ENCODE measurements at places on chromosomes 7 and 10.

DNA sequence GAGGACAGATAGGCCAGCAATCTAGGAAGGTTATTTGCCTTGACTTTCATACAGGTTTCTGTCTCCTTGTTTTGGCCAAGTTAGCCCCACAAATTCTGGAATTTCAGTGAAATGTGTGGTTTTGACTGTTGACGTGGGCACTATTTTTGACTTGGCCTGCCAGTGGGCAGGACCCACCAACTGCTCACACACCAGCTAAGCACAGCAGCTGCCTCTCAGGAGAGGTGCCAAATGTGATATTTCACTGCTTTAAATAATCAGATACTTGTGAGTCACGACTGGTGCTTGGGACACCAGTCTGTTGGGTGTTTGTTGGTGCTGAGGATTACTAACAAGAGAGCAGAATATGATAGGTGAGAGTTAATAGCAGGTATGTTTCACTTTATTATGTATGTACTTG lies 409.7 kb upstream of the MTPN start:
- no peak for DNase-seq

DNA sequence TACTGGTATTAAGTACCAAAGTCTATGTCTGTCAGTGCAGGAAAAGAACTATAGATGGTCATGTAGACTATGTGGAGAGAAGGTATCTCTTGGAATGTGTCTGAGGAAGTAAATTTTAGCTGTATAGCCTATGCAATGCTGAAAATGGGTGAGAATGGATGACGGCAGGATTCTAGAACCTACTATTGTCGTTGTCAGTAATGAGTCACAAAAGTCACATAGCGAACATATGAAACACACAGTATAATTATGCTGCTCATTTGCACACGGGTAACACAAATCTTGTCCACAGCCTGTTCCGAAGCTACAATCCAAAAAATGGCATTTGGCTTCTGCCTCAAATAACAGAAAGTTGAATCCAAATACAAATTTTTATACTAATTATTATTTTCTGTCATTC lies 33.6 kb upstream of the KMT2E start:
- DNase-seq, result no peak

DNA sequence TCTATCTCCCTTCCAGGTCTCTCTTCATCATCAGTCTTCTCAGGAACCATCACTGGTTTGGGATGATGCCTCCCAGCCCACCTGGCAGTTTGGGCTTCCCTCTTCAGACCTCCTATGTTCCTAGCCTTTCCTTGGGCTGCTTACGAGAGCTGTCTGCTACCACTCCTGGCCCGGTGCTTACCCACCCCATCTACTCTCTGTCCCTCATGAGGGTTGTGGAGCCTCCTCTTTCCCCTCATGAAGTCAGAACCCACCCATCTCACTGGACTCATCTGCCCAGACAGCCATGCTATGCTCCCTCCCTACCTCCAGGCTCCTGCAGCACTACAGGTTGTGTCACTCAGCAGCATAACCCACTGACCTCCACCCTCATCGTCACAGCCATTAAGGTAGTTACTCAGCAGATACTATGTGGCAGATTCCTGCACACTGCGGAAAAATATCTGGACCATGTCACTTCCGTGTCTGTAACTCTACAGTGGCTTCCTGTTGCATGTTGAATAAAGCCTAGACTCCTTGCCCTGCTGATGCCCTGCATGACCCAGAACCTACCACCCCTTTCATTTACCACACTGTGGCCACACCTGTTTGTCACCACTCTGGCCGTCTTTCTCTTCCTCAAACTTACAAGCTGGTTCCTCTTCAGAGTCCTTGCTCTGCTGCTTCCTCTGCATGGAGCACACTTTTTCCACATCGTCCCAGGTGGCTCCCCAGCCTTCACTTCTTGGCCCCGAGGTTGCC lies 2.0 kb downstream of the DBNL start:
- no peak for DNase-seq

GRCh38 chr10:6409971-6410643 lies 170.0 kb downstream of the PRKCQ start:
- DNase-seq, result no peak

- no peak for DNase-seq
Measured at GRCh38 chr10:47088656-47089354, 177.6 kb downstream of the PTPN20 start.

GRCh38 chr10:80271416-80271815 lies 18.0 kb downstream of the MAT1A start:
- DNase-seq, result no peak

DNA sequence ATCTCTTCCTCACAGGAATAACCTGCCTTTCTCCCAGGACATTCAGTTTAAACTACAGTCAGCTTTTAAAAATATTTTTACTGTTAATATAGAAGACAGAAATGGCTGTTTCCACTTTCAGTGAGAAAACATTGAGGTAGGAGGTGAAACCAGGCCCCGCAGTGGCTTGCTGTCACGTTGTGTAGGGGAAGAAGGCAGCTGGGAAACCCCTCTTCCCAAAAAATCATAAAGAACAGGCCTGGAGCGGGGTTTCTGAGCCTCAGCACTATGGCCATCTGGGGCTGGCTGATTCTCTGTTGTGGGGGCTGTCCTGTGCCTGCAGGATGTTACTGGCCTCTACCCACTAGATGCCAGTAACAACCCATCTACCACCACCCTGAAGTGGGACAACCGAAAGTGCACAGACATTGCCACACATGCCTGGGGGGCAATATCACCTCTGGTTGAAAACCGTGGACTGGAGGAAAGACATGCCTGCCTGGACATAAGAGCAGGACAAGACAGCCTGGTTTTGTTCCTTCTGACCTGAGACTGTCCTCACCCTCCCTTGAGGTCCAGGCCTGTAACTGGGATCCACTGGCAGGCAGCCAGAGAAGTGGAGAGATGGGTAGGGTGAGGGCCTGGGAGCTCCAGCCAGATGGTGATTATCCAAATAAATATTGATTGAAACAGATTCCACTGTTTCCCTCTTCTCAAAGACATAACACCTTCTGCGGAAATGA lies 43.9 kb downstream of the KCNH2 start:
- no peak for DNase-seq

- no peak for DNase-seq
Measured at GRCh38 chr7:73308074-73308664, 457 bp downstream of the NSUN5 start.

DNA sequence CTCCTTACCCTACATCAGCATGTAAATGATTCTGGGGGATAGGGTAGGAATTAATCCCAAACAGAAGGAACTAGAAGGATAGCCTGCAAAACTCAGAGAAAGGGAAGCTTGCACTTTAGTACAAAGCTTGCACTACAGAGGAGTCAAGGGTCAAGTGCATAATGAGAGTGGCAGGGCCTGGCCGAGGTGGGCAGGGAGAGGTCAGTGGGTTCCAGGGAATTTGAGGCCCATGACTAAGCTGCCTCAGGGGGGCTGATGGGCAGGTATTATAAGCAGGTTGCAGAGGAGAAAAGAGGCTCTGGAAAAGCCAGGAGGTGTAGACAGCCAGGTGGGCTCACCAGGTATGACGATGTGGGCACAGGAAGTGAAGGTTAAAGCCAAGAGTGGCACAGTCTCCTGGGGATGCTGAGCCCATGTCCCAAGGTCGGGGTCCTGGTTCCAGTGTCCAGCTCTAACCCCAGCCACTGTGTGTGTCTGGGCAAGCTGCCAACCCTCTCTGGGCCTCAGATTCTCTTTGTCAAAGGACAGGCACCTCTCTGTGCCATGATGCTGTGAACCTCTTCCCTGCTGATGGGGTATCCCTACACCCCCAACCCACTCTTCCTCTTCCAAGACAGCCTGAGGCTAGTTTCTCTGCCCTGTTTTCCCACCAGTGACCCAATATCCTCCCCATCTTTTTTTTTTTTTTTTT lies 32.0 kb upstream of the ELN start:
- DNase-seq, result no peak

DNA sequence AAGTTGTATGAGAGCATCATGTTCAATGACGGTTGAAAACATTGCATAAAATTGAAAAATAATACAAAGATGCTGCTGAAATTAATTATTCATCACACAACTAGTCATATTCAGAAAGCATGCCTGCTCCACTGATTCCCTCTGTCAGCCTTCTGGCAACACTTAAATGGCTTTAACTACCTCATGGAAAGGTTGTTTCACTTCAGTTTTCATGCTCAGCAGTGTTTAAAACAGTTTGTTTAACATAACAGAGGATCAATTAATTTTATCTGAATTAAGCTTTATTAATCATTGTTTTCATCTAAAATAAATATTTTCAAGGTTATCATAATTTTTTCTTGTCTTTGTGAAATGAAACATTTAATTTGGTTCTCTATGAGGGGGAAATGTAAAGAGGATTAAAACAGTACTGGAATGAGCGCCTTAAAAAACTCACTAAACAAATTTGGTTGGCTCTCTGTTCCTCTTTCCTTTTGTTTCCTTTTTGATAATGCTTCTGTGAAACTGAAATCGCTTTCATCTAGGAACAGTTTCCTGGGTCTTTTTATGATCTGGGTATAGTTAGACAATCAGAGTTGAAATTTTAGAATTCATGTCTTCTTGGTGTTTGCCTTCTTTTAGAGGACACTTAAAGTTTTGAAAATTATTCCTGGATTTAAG lies 427.4 kb downstream of the SH2D4B start:
- no peak for DNase-seq

DNA sequence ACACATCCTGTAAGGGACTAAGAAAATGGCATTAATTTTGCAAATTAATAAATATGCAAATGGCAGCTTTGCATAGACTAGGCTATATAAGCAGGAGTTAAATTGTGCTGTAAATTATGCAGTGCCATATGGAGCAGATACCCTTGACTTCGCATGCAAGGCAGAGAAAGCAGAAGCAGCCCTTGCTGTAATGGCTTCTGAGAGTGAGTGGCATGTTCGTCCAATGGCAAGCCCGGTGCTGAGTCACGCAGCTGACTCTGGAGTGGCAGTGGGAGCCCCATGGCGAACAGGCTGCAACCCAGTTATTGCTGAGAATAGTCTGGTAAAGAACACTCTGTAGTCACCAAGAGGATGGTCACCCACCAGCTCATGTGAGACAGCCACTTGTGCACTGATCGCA lies 1186.5 kb downstream of the TYW1 start:
- DNase-seq, result no peak

- DNase-seq, result no peak
Measured at GRCh38 chr7:41979834-41980307, 257.1 kb downstream of the GLI3 start.

- no peak for DNase-seq
Measured at GRCh38 chr7:19113002-19113350, 4.5 kb downstream of the TWIST1 start.

- no peak for DNase-seq
Measured at GRCh38 chr7:964401-965231, 10.1 kb upstream of the ADAP1 start.

GRCh38 chr10:78045856-78046255 lies 12.2 kb downstream of the RPS24 start:
- no peak for DNase-seq

- DNase-seq, result no peak
Measured at GRCh38 chr7:105934572-105935185, 28.4 kb upstream of the CDHR3 start.

DNA sequence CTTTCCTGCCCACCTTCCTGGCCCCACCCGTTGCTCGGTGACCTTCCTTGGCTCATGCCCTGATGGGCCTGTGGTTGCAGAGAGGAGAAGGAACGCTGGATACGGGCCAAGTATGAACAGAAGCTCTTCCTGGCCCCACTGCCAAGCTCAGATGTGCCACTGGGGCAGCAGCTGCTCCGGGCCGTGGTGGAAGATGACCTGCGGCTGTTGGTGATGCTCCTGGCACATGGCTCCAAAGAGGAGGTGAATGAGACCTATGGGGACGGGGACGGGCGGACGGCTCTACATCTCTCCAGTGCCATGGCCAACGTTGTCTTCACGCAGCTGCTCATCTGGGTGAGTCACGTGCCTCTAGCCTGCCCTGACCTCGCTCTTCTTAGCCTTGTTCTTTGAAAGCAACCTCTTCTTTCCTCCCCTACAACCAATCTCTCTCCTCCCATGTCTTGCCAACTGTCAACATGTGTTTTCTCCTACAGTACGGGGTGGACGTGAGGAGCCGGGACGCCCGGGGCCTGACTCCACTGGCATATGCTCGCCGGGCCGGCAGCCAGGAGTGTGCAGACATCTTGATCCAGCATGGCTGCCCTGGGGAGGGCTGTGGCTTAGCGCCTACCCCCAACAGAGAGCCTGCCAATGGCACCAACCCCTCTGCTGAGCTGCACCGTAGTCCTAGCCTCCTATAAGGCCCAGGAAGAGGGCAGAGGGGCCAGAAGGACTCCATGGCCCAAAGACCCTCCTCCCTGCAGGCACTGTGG lies 24.1 kb downstream of the GBX1 start:
- no peak for DNase-seq

GRCh38 chr7:151198945-151199848 lies 11.1 kb downstream of the H2BK1 start:
- DNase-seq, result no peak

DNA sequence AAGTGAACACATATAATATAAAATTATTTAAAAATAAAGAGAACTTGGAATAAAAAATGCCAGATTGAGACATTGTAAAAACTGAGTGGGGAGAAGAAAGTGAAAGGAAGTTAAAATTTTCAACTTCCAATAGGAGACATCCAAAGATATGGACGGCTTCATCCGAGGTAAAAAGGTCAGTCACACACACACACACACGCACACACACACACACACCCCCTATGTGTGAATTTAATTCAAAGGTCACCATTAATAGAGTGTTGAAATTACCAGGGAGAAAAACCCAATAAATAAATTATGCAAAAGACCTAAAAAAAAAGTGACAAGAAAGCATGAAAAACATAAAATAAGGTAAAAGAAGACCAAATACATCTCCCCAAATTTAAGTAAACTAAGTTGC lies 131.0 kb upstream of the DNAJB12 start:
- no peak for DNase-seq

DNA sequence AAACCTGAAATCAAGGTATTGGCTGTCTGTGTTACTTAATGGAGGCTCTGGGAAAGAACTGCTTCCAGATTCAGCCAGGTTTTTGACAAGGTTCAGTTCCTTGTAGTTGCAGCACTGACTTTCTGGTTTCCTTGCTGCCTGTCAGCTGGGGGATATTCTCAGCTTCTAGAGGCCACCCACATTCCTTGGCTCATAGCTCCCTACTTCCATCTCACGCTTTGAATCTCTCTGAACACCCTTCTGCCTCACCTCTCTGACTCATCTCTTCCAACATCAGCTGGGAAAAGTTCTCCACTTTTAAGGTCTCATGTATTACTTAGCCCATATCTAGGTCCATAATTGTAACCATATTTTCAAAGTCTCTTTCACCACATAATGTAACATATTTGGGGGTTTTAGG lies 22.9 kb upstream of the GPR22 start:
- DNase-seq, result no peak

GRCh38 chr7:136234040-136234439 lies 256.9 kb upstream of the MTPN start:
- DNase-seq, result no peak

DNA sequence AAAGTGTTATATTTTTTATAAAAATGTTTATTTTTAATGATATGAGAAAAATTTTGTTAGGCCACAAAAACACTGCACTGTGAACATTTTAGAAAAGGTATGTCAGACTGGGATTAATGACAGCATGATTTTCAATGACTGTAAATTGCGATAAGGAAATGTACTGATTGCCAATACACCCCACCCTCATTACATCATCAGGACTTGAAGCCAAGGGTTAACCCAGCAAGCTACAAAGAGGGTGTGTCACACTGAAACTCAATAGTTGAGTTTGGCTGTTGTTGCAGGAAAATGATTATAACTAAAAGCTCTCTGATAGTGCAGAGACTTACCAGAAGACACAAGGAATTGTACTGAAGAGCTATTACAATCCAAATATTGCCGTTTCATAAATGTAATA lies 64.8 kb upstream of the CAPZA2 start:
- DNase-seq, result no peak

Data from GM12892 (cell line).